Left cardiac atrium (tissue), 4 donors: ENCODE measurements at places on chromosomes 3 and 15.

DNA sequence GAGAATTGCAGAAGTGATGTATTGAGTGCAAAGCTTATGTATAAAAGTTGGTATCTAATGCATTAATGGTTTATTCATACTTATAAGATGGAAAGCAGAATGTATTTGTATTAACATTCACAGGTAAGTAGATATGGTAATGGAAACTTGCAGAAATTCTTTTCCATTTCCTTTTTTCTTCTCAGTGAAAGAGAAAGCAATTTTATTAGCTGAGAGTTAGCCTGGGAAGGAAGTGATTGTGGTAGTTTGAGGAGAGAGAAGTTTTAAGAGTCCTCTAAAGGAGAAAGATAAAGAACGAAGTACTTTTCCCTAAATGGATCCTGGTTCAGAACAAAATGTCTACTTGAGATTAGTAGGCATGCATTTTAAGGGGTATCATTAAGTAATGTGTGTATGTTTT, 60.1 kb upstream of the OSTN start:
- no peak for DNase-seq

DNA sequence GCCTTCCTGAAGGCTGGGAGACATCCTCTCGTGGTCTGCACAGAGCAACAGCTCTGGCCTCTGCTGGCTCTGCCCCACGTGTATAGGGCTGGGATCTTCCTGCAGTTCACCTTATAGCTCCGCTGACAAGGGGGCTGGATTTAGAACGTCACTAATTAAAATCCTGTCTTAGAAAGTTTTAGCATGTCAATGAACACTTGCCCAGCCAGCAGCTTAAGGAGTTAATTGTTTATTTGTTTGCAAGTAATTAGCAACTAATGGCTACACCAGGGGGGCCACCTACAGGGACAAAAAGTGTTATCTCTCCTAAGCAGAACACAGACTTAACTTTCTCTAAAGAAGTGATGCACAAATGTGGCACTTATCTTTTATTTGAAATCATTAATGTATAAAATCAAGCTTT, at the start of gene HESX1:
TSS of gene HESX1 (minus strand) at position 84 of the 403 bp plus-strand sequence. CDS start at position 24, 60 bp downstream.
- no peak for DNase-seq

DNA sequence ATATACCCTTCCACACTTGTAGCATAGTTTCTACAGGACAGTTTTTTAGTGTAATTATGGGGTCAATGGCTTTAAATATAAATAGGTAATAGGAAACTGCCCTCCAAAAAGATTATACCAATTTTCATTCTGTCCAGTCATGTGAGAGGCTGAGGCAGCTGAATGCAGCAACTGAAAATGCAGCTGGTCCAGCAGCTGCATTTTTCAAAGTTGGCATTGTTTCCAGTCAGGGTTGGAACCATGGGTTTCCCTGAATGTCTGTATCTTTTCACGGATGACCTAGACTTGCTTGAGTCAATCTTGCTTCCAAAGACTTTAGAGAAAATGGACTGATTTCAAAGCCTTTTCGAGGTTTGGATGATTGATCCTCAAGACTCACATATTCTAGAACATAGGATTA, 9.9 kb upstream of the KNL1 start:
- DNase-seq, result no peak

DNA sequence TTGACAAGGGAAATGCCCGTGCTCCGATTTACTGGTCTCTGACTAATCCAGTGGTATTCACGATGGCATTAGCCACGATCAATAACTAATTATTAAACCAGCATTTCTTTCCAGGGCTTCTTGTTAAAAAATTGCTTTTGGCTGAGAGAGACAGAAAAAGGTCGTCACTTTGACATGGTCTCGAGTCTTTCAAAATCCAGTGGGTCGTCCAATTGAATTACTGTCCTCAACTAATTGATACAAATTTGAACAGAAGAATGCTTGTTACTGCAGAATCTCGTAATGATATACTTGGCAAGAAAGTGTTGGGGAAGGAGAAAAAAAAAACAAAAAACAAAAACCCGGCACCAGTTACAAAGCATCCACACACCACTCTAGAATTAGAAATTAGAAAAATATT, 318.4 kb downstream of the NR2F2 start:
- DNase-seq, result no peak

GRCh38 chr15:82828075-82828474, 18.6 kb downstream of the WHAMM start:
- DNase-seq, result no peak
